ENCODE measurements at places on chromosomes 6 and 20.

GRCh38 chr20:59804347-59804746 is 129.1 kb downstream of the SYCP2 start:
- no peak for DNase-seq

- DNase-seq, result no peak
Measured at GRCh38 chr6:107493158-107494057, 3.5 kb downstream of the SOBP start.

- DNase-seq, result peak; percentile 42
Measured at GRCh38 chr6:150418827-150419594, 50.2 kb downstream of the IYD start.

DNA sequence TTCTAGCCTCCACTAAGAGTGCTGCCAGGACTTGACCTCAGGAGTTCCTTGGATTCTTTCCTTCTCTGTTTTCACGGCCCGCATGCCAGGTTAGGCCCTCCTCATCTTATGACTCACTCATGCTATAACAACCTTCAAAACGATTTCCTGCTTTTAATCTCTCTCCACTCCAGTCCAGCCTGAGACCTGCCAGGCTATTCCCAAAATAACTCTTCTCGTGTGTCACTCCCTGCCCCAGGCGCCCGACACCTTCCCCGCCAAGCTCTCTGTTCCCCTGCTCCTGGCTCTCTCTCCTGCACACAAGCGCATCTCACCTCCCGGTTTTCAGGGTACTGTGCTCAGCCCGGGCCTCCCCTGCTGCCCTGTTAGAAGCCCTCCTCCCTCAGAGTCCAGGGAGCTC is 64.1 kb upstream of the RPS6KA2 start:
- DNase-seq, result no peak

DNA sequence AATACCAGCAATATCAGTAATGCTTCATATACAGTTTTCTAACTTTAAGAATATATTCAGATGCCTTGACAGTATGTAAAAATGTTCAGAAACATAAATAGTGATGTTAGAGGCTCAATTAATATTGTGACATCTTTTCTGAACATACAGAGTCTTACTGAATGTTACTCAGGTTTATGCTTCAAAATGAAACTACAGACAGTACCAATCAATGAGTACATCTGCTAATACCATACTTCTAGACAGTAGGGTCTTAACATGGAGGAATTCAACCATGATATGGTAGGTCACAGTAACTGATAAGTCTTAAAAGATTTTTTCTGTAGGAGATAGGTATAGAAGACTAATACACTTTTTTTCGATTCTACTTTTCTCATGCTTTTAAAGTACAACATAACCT is 8.3 kb downstream of the GCLC start:
- no peak for DNase-seq

DNA sequence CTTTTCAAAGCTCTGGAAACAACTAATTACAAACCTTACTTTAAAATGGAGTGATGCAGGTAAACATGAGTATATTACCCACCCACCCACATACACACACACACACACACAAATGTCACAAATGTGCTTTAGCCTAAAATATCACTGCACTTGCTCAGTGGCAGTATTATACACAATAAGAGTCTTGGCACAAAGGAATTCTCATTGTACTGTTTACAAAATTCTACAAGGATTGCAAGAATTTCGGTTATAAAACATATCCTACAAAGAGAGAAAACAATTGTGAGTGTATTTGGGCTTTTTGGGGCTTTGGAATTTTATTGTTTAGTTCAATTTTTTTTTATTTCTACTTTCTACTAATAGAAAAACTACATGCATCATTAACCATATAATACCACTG is 113.2 kb upstream of the BEND6 start:
- DNase-seq, result peak; percentile 9

- DNase-seq, result no peak
Measured at GRCh38 chr20:56391037-56391436, 978 bp downstream of the AURKA start.

DNA sequence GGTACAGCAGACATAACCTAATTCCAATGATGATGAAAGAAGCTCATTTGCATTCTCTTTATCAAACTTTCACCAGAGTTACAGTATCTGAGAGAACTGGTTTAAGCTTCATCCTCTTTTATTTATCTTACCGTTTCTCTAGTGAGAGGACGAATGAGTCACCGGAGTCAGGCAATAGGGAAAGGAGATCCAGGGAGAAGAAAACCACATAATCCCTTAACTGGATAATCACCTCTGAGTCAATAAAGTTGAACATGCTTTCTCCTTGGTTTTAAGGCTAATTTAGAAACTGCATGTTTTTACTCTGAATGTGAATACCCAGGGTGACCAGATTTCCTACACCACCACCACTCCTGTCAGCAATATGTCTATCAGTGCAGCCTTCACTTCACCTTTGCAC is 313.7 kb upstream of the TBX18 start:
- DNase-seq, result no peak

DNA sequence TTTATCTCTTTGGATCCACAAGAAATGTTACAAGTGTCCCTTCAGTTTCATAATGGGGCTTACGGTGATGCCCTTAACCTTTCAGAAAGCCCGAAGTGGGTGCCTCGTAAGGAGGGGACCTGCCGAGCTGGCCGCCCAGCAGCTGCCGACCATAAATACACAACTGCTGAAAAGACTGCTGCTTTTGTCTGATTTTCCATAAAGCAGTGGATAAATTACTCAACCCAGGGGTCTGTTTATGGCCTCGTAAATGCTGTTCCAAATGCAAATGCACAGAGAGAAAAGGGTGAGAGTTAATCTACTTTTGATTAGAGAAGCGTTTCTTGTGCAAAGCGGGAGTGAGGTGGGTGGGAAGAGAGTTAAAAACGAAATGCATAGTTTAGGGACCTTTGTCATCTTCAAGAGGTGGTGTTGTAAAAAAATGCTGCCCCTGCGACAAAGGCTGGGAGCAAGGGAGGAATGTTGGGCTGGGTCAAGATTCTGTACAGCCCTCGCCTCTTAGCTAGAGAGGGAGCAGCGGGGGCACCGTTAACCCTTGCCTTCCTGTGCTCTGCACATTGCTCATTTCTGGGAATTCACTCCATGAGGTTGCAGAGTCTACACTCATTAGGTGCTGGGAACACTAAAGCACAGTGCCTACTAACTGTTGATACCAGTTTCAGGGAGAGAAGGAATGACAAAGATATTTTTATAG is 112.0 kb upstream of the MTHFD1L start:
- no peak for DNase-seq

DNA sequence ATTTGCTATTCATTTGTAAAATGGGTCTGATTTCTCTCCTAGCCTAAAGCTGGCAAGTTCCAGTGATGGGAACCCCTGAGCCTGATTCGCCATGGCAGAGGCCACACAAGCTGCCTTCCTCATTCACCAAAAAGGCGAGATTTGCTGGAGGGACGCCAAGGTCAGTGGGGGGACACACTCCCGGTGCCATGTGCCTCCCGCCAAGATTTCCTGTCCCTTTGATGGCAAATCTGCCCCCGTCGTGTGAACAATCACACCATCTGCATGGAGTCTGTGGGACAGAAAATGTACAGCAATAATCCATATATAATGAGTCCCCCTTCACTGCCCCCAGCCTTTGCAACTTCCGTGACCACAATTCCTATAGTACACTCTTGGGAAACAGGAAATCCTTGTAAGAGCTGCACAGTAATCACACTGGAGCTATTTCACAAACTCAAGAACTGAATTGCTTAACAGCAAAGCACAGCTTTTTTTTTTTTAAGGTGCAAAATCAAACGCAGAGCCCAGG is 15.7 kb upstream of the IGF2R start:
- no peak for DNase-seq

DNA sequence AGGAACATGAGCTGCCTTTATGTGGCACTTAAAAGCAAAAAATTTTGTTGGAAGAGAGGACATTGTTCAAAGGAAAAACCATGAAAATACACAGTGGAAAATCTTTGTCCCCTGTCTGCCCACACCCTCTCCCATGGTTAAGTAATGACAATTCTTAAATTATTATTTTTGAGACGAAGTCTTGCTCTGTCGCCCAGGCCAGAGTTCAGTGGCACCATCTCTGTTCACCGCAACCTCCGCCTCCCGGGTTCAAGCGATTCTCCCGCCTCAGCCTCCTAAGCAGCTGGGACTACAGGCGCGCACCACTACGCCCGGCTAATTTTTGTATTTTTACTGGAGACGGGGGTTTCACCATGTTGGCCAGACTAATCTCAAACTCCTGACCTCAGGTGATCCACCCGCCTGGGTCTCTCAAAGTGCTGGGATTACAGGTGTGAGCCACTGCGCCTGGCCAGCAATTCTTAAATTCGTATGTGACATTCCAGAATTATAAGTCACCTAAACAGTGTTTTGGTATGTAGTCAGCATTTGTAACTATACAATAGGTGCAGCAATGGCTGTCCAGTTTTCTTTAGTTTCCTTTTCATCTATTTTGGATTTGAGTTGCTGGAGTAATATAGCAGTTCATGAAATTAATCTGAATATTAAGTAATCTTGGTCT is 636 bp upstream of the SSR1 start:
- no peak for DNase-seq

DNA sequence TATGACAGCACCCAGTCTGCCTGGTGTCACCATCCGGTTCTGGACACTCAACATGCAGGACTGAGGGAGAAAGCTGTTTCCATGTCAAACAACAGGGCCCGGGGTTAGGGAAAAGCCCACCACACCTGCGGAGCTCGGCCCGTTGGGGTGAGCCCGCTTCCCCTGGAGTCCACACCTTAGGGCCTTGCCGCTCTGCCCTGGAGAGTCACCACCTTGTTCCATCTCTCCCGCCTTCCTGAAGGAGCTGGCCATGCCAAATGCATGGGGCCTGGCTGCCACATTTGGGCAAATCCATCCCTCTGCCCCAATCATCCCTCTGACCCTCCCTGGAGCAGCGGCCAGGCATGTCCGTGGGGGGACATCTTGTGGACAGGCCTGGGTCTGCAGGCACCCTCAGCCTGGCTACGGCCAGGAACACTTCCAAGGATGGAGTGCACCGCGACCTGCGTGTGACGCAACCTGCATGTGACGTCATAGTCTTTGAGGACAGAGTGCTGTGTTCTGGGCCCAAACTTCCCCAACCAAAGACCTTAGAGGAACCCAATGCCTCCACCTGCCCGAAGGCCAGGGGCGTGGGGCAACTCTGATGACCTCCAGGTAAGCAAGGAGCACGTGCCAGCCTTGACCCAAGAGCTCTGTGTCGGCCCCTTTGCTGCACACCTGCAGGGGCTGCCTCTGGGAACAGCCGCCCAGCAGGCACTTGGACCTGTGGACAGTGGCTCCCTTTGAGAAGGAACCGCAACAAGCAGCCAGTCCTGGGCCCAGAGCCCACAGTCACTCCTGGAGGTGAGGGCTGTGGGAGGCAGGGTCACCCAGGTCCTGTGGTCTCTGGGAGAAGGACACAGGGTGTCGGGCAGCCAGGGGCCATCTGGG is 1.7 kb downstream of the CABLES2 start:
- DNase-seq, result no peak

- no peak for DNase-seq
Measured at GRCh38 chr20:57860576-57860975, 150.8 kb upstream of the PMEPA1 start.

DNA sequence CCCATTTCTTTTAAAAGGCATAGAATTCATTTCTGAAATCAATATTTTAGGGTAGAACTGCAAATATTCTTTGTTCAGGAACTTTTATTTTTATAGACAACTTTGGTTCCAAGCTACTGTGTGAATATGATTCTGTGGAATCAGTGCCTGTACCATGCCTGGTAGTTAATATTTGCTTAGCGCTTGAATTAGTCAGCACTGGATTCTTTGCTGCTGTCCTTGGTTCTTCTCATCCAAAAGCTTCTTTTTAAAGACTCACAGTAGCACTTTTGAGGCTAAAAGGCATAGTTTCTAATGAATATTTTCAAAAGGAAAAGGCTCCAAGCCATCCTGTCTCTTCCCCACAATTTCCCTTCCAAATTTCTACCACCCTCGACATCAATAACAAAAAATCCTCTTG is 109.5 kb downstream of the SLC35F1 start:
- no peak for DNase-seq

GRCh38 chr6:84775751-84776150 is 11.4 kb upstream of the TBX18 start:
- DNase-seq, result no peak

GRCh38 chr6:57302477-57302876 is 15.0 kb upstream of the PRIM2 start:
- DNase-seq, result no peak

GRCh38 chr6:142321451-142321850 is 19.6 kb downstream of the ADGRG6 start:
- DNase-seq, result no peak

- no peak for DNase-seq
Measured at GRCh38 chr6:56091159-56091869, 156.1 kb downstream of the COL21A1 start.

DNA sequence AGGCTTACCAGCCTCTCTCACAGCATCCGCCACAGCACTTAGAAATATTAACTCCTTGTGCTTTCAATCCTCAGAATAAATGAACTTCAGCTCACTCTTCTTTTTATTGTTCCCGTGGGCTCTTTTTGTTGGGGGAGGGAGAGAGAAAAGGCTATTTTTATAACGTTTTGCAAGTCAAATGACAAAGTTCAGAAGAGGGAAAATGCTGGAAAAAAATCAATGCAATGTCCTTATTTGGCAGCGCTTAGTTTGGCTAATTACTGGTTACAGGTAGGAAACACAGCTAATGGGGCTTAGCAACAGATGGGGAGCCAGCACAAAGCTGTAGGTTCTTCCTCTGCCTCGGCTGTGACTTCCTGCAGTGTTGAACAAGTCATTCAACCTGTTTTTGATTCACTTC is 1067.0 kb upstream of the MAP3K7 start:
- no peak for DNase-seq

GRCh38 chr6:120484146-120484545 is 850.1 kb downstream of the TBC1D32 start:
- no peak for DNase-seq

GRCh38 chr20:20525756-20526155 is 157.9 kb downstream of the INSM1 start:
- DNase-seq, result no peak

DNA sequence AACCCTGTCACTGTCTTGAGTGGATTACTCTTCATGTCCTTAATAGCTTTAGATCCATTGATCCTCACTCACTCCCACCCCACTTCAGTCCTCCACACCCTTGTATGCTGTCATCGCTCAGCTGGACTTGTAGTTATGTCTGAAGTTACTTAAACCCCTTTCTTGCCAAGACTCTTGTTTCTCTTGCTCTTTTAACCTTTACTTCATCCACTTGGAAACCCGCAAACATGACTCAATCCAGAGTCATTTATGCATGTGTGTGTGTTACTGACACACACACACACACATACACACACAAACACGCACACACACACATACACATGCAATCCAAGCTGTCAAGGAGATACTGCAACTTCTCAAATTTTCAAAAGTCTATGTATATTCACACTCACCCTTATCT is 341.8 kb downstream of the SYNE1 start:
- no peak for DNase-seq

GRCh38 chr20:33348136-33348937 is 53.0 kb downstream of the CDK5RAP1 start:
- no peak for DNase-seq

- DNase-seq, result no peak
Measured at GRCh38 chr20:33093582-33093981, 14.1 kb downstream of the BPIFB4 start.

GRCh38 chr6:30707281-30707850 is 9.7 kb downstream of the MDC1 start:
- peak; percentile 81 for DNase-seq

Measured in RPMI8226 (cell line).